DMS53 (cell line): ENCODE measurements at places on chromosomes 7 and 10.

DNA sequence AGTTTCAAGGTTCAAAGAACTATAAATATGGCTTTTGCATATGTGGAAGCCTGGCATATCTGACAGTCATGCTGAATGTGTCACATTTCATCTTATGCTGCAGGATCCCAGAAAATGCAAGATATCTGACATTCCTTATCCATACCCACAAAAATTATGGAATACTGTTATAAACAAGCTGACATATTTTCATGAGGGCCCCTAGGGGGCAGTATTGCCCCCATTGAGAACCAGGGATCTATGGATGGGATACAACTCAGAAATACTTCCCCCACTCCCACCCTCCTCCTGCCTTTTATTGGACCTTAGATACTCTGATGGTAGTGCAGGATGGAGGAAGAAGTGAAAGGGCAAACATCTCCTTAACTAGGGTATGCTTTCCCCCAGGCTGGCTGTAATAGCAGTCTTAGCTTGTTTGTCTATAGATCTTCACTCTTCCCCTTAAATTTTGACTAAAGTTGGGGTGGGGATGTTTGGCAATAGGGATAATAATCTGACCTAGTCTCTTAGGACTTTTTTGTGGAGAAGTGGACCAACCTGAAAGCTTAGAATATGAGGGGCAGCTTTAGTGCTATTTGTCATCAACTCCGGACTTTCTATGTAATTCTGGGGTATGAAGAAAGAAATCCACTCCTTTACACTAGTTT is 3.5 kb upstream of the GNGT1 start:
- DNase-seq = peak; percentile 76

DNA sequence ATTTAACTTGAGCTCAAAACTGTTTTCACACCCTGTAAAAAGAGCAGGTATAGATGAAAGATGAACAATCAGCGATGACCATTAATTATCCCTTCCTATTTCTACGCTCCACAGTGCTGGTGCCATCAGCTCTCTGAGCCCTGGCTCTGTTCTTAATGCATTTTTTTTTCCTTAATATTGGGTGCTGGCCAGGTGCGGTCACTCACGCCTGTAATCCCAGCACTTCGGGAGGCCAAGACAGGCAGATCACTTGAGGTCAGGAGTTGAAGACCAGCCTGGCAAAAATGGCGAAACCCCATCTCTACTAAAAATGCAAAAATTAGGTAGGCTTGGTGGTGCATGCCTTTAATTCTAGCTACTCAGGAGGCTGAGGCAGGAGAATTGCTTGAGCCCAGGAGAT is 4.2 kb downstream of the STEAP4 start:
- peak; percentile 42 for DNase-seq

- no peak for DNase-seq
These were observed 36.0 kb upstream of the ABCB4 start for GRCh38 chr7:87511510-87511909.

DNA sequence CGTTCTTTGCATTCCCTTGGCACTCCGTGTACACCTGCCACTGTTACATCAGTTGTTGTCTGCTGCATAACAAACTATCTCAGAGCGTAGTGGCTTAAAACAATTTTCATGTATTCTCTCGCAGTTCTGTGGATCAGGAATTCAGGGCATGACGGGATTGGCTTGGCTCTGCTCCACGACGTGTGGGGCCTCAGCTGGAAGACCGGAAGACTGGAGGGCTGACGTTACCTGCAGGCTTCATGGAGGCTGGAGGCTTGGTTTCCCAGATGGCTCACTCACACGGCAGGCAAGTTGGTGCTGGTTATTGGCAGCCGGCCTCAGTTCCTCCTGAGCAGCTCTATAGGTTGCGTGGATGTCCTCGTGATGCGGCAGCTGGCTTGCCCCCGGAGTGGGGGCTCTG is 25.5 kb downstream of the NYAP1 start:
- no peak for DNase-seq

- DNase-seq = no peak
These were observed 55.7 kb upstream of the GATA3 start for GRCh38 chr10:7998831-7999230.
